Fibroblast of the aortic adventitia (primary cell): ENCODE measurements at places on chromosomes 5 and 9. TPM values are rescaled to one million over a fixed set of nuclear protein-coding genes. Genes with fewer than 3 reads are reported as not detected.
A peak's percentile ranks its signal among the peaks of the same experiment; 100 is the strongest.

DNA sequence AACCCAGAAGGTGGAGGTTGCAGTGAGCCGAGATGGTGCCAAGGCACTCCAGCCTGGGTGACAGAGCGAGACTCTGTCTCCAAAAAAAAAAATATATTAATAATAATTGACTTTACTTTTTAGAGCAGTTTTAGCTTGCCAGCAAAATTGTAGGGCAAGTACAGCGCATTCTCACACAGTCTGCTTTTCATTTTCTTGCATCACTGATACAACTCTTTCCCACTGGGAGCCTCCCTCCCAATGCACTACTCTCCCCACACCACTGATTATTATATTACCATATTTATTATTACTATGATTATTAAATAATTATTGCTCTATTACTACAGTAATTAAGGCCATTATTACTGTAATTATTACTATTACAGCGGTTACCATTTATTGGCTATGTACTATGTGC lies 212.8 kb downstream of the GNA14 start:
- DNase-seq = peak; percentile 78

- DNase-seq = no peak
Measured at GRCh38 chr9:95061916-95062595, 255.5 kb downstream of the FANCC start.

DNA sequence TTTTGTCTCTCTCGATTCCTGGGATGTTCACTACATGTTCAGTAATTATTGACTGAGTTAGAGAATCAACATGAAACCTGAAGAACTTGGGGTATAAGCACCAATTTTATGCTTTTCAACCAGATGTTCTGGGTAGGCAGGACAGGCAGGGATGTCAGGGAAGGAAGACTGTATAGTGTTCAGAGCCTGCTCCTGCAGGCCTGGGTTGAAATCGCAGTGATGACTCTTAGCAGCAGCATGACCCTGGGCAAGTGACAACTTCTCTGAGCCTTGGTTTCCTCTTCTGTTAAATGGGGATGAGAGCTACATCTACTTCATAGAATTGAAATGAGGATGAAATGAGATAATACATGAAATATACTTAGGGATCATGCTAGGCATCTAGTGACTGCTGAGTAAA lies 29.7 kb upstream of the PANK3 start:
- no peak for DNase-seq

- no peak for DNase-seq
Measured at GRCh38 chr9:127521919-127522304, 70.6 kb downstream of the LRSAM1 start.

GRCh38 chr9:124831642-124832364 lies 21.5 kb upstream of the WDR38 start:
- DNase-seq = no peak

GRCh38 chr5:150347003-150347402 lies 10.5 kb upstream of the TCOF1 start:
- DNase-seq = no peak

GRCh38 chr5:61332358-61332749 lies 296 bp downstream of the ZSWIM6 start:
- no peak for DNase-seq

DNA sequence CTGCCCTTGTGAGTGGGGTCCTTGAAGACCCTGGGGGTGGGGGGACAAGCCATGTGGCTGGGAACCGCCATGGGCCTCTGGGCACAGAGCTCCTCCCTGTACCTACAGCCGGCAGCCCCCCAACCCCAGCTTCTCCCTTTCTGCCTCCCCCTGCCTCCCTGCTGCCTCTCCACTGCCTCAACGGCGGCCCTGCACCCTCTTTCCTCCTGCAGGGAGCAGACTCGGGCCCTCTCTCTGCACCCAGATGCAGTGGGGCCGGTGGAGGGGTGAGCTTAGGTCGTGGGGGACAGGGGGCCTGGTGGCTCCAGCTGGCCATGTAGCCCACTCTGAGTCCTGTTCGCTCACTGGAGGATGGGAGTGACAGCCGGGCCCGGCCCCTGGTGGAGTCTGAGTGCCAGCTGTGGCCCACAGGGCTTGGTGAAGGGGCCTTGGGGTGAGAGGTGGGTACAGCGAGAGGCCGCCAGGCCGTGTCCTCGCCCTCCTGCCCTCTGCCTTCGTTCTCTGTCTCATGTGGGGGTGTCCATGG lies 139.3 kb upstream of the COL5A1 start:
- no peak for DNase-seq

DNA sequence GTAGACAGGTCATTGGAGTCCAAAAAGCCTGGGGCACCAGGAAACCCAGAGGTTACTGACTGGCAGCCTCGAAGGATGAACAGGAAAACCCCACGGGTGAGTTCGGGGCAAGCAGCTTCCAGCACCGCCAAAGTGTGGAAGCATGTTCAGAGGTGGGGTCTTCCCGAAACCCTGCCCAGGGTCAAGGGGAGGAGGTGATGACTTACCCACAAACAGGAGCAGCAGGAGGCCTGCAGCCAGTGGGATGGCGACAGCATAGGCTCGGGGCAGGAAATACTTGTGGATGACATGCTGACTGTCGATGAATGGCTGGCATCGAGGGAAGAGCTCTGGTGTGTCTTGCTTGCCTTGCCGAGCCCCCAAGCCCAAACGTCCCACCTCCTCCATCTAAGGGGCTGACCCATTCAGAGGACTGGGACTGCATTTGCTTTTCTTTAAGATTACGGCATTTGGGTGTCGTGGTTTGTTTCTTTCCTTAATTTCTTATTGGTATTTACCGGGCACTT lies 1.3 kb downstream of the DPM2 start:
- DNase-seq = no peak

GRCh38 chr5:151357097-151357496 lies 9.7 kb upstream of the SLC36A2 start:
- DNase-seq = no peak

DNA sequence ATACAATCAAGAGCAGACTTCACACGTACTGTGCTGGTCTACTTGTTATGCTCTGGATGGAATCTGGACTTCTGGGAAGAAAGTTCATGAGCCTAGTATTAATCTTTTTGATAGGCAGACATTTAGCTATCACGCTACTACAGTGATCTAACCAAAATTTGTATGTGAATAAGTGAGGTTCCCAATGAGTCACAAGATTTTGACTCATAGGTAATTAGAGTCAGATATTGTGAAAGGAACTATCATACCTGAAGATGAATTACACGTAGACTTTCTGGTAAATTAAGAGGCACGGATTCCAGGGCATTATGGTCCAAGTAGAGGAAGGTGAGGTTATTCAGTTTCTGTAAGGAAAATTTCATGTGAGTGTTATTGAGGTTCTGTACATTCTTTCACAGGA lies 18.4 kb downstream of the OGN start:
- DNase-seq = peak; percentile 51

DNA sequence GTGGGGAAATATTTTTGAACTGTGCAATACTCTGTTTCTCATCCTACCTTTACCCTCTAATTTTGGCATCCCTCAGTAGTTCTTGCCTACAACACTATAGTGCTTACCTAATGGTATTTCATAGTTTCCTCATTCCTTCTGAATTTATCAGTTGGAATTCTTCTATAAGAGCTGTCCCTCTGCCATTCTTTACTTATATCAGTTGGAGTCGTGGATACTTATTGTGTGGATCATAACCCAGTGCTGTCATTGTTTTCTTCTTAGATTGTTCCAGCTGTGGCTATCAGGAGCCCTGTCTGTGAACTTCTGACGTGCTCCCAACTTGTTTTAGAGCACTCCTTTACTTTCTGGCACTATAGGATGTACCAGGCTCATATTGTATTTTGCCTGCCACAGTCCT lies 146.1 kb upstream of the OTULINL start:
- peak; percentile 68 for DNase-seq

- no peak for DNase-seq
Measured at GRCh38 chr5:139950436-139950835, 92.7 kb downstream of the NRG2 start.

GRCh38 chr5:92574023-92574422 lies 1007.0 kb downstream of the NR2F1-AS1 start:
- no peak for DNase-seq

GRCh38 chr5:178423901-178424809 lies 166.0 kb downstream of the COL23A1 start:
- no peak for DNase-seq

- DNase-seq = peak; percentile 62
Measured at GRCh38 chr5:148910686-148911361, 84.4 kb downstream of the ADRB2 start.

- DNase-seq = no peak
Measured at GRCh38 chr5:652773-653350, 40.3 kb downstream of the TPPP start.

DNA sequence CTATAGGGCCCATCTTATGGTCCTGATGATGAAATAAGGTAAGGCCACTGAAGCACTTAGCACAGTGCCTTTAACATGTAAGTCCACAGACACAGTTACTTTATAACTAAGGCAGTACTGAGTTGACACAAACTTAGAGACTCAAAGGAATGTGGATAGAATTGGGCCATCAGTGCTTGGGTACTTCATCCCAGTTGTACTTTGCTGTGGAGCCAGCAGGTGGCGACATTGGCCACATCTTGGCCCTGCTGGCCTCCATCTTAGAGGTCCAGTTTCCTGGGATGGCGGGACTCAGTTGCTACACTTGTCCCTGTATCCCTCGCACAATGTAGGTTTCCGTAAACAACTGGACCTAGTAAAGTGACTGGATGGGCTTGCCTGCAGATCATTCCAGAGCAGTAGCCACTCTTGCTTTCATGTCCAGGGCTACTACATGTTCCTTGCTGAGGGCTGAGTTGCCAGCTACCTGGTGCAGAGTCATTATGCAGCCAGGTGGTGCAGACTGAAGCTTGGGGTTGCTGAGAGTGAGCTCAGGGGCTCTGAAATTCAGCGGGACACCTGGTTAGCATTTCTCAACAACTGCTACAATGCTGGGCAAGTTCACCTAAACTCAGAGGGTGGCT lies 10.6 kb downstream of the MTAP start:
- peak; percentile 83 for DNase-seq

DNA sequence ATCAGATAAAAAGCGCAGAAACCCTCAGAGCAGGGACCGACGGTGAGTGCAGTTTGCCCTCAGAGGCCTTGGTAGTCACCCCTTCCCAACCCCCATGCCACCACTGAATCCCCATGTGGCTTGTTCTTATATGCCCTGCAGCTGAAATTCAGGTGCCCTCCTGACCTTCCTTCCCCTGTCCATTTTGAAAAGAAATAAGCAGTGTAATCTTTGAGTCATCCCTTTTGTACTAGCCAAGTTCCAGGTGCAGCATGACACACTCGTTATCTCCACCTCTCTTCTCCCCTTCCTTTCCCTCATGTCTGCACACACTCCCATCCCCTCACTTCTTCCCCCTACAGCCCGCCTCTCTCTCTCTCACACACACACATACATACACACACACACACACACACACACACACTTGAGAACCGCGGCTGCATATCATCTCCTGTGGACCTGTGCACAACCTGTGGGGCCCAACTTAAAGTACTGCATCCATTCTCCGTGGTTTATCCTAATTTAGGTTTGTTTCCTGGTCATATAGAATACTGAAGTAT lies 53.1 kb downstream of the SYK start:
- DNase-seq = no peak

DNA sequence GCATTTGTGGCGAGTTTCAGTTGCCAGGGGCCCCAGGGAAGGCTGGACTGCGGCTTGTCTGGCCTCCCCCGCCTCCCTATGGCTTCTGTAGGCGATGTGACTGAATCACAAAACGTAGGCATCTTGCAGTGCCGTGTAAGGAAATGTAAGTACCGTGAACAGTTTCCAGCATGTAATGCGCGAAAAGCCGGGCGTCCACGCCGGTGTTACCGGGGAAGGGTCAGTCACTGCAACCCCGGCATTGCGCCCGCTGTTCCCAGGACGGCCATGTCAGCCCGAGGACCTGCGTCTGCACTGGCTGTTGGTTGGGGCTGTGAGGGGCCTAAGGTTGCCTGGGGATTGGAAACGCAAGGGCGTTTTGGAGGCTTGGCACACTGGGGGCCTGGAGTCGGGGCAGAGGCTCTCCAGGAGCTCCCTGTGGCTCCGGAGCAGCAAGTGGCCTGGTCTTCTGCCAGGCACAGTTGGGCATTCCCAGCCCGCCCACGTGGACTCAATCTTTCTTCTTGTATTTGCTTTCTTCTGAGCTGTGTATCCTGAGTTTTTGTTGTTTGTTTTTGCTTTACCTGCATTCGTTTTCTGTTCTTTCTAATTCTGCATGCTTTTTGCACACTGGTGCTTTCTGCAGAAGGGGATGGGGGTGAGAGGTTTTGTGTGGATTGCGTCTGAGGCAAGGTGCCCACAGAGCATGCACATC lies 36.9 kb upstream of the PLEKHG4B start:
- no peak for DNase-seq

- DNase-seq = peak; percentile 53
Measured at GRCh38 chr9:12722131-12722530, 28.9 kb downstream of the TYRP1 start.

DNA sequence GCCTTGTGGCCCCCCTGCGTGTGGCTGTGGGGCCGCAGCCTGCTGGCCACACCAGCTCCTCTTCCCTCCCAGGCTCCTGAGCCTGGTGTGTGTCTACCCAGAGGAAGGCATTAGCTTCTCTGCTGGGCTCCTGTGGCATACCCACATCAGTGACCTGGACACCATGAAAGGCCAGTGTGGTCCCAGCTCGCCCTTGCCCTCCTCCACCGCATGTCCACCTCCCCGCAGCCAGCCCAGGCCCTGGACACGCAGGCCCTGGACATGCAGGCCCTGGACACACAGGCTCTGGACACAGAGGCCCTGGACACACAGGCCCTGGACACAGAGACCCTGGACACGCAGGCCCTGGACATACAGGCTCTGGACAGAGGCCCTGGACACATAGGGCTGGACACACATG lies 153.4 kb upstream of the PPP1R26 start:
- DNase-seq = no peak

GRCh38 chr5:89300426-89300970 lies 417.5 kb upstream of the MEF2C start:
- DNase-seq = no peak

DNA sequence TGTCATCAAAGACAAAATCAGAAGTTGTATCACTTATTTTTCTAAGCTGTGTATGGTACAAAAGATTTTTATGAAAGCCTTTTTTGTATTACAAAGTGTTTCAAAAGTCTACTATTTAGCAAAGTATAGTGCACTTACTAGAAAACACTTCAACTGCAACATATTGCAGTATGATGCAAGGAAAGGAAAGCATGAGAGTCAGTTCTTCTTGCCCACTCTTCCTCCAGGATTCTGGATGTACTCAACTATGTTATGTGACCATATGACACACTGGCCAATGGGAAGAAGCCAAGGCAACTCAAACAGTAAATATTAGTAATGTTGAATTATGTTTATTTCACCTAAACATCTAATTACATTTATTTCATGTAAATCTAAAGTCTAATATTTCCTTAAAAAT lies 49.5 kb upstream of the TYRP1 start:
- peak; percentile 53 for DNase-seq

The PITX1 gene
- total RNA-seq = 1.5 TPM in 1 of 2 replicates, not detected in the other

The SEMA6A gene
- total RNA-seq = 0.36 and 0.41 TPM in 2 replicates

The OTULINL gene
- 0.33 and 1.6 TPM in 2 replicates for total RNA-seq

The MCTP1 gene
- 1.5 and 7.6 TPM in 2 replicates for total RNA-seq

The ALDOB gene
- total RNA-seq = not detected in 2 replicates

The APBA1 gene
- total RNA-seq = 2.7 and 12.4 TPM in 2 replicates

The CHSY3 gene
- 2.9 and 17.8 TPM in 2 replicates for total RNA-seq

The IL7R gene
- total RNA-seq = 0.90 TPM in 1 of 2 replicates, not detected in the other

The GLDC gene
- total RNA-seq = 0.65 and 1.8 TPM in 2 replicates

The GOLM1 gene
- total RNA-seq = 53.5 and 72.0 TPM in 2 replicates

The OTULIN gene
- 26.2 and 29.3 TPM in 2 replicates for total RNA-seq

The COL23A1 gene
- total RNA-seq = 0.57 TPM in 1 of 2 replicates, not detected in the other

The FBXO38 gene
- 45.7 and 61.0 TPM in 2 replicates for total RNA-seq
